ENCODE measurements at places on chromosomes 6 and 20. TPM values are rescaled to one million over a fixed set of nuclear protein-coding genes. Genes with fewer than 3 reads are reported as not detected.

DNA sequence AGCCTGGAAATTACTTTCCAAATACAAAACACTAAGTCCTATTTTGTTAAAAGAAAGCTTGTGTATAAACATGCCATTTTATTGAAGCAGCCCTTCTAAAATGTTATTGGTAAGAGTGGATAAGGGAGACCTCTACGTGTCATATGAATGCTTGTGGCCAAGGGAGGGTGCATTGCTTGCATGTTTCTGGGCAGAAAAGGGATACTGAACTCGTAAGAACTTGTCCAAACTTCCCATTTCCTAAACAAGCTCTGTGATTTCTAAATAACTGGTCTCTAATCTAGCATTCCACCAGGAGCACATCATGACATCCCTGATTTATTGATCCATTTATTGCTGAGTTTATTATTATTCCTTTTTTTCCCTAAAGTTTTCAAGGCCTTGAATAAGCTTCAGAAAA lies 474.1 kb downstream of the CD109 start:
- H3K4me1 ChIP-seq = no peaks in the 10 kb centered on the region
- H3K27me3 ChIP-seq = no peaks in the 10 kb centered on the region
- no peak for DNase-seq
- H3K27ac ChIP-seq = no peak overlapping the region
- no peaks in the 10 kb centered on the region for H3K36me3 ChIP-seq

DNA sequence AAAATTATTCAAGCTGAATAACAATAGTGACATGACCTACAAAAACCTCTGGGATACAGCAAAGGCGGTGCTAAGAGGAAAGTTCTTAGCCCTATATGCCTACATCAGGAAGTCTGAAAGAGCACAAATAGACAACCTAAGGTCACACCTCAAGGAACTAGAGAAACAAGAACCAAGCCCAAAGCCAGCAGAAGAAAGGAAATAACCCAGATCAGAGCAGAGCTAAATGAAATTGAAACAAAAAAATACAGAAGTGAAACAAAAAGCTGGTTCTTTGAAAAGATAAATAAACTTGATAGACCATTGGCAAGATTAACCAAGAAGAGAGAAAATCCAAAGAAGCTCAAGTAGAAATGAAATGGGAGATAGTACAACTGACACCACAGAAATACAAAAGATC lies 47.6 kb upstream of the NOTCH4 start:
- no peak for DNase-seq
- H3K27me3 ChIP-seq = peaks cover 5% of the 10 kb centered on the region
- peaks cover 9% of the 10 kb centered on the region for H3K36me3 ChIP-seq
- no peak overlapping the region for H3K4me3 ChIP-seq
- no peak overlapping the region for H3K27ac ChIP-seq

- no peaks in the 10 kb centered on the region for H3K4me1 ChIP-seq
- no peak for DNase-seq
- H3K27me3 ChIP-seq = no peaks in the 10 kb centered on the region
- peaks cover 11% of the 10 kb centered on the region for H3K36me3 ChIP-seq
Observed at GRCh38 chr6:132227904-132228303, 173.4 kb downstream of the MOXD1 start.

- no peak for DNase-seq
- no peaks in the 10 kb centered on the region for H3K27me3 ChIP-seq
- H3K36me3 ChIP-seq = no peaks in the 10 kb centered on the region
- H3K27ac ChIP-seq = no peak overlapping the region
- H3K4me3 ChIP-seq = no peak overlapping the region
Observed at GRCh38 chr6:71226151-71226550, 62.5 kb upstream of the OGFRL1 start.

C2 gene
- total RNA-seq = 1.2 TPM

DLL1 gene
- 59.8 TPM for total RNA-seq

All from neural crest cell (in vitro differentiated cells).